HFFc6 (cell line): ENCODE measurements at places on chromosomes 5 and 9. TPM values are rescaled to one million over a fixed set of nuclear protein-coding genes. Genes with fewer than 3 reads are reported as not detected.

Gene F2RL2
- total RNA-seq = 40.8 and 77.6 TPM in 2 replicates

Gene LCN10
- not detected in 3 replicates for total RNA-seq

Gene CHD1
- total RNA-seq = 20.4 to 21.5 TPM (median 20.9 TPM) in 3 replicates

Gene APBA1
- total RNA-seq = 18.1 to 25.6 TPM (median 19.0 TPM) in 3 replicates

Gene MELK
- total RNA-seq = 16.7 to 37.8 TPM (median 32.0 TPM) in 3 replicates

Gene ADCY2
- not detected in 3 replicates for total RNA-seq

Gene NFIL3
- total RNA-seq = 11.8 to 16.9 TPM (median 12.8 TPM) in 3 replicates

Gene BNC2
- 20.6 to 28.7 TPM (median 20.7 TPM) in 3 replicates for total RNA-seq

Gene HAUS6
- 9.9 to 17.4 TPM (median 15.1 TPM) in 3 replicates for total RNA-seq

Gene FBXO38
- 22.2 to 28.4 TPM (median 28.1 TPM) in 3 replicates for total RNA-seq

Gene LCN1
- total RNA-seq = 0.46 TPM in 1 of 3 replicates, not detected in the others

Gene RAB3C
- total RNA-seq = not detected in 3 replicates

DNA sequence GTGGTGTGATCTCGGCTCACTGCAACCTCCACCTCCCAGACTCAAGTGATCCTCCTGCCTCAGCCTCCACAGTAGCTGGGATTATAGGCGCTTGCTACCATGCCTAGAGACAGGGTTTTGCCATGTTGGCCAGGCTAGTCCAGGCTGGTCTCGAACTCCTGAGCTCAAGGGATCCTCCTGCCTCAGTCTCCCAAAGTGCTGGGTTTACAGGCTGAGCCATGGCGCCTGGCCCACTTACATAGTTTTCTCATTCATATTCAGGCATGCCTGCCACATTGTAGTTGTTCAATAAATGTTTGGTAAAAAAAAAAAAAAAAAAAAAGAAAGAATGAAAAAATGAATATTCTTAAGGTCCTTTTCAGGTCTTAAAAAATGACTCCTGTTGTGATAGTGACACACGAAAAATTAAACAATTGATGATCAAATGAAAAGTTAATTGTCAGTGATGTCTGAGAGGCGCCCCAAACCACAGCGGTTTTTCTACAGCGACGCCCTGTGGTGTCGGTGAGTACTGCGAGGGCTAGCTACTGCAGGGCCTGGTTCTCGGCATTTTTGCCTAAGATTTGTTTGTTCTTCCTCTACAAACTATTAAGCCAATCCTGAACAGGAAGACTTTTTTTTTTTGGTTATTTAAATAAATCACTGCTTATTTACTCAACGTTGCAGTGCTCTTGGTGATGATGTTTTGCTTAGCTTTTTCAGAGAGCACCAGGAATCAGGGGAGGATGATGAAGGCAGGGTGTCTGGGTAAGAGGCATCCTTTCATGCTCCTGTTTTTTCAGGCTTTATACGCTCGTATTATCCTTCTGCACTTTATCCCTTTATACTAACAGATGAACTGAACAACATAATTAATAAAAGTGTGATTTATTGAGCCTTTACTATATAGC lies 67.0 kb upstream of the DPYSL3 start:
- DNase-seq = peak; percentile 4
- peak overlapping the region; percentile 87; the same call in 1 of the 2 replicates for H3K4me3 ChIP-seq
- H3K4me1 ChIP-seq = peaks cover 20% of the 10 kb centered on the region
- no peak overlapping the region for H3K27ac ChIP-seq

DNA sequence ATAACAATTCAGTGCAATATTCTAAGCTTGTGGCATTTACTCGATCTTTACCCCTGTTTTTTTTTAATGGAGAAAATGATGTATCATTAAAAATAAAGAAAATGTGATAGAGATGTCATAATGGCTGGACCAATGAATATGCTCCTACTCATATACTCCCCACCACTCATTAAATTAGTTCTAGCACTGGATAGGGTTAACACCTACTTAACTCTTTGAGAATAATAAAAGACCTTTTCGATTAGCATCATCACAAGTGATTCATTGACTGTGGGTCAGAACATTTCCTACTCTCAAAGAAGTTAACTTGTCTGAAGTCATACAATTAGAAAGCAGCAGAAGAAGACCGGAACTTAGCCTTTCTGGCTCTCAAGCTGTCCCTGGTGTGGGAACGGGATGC lies 31.6 kb upstream of the RANBP6 start:
- H3K36me3 ChIP-seq = no peaks in the 10 kb centered on the region
- no peak overlapping the region for H3K27ac ChIP-seq

DNA sequence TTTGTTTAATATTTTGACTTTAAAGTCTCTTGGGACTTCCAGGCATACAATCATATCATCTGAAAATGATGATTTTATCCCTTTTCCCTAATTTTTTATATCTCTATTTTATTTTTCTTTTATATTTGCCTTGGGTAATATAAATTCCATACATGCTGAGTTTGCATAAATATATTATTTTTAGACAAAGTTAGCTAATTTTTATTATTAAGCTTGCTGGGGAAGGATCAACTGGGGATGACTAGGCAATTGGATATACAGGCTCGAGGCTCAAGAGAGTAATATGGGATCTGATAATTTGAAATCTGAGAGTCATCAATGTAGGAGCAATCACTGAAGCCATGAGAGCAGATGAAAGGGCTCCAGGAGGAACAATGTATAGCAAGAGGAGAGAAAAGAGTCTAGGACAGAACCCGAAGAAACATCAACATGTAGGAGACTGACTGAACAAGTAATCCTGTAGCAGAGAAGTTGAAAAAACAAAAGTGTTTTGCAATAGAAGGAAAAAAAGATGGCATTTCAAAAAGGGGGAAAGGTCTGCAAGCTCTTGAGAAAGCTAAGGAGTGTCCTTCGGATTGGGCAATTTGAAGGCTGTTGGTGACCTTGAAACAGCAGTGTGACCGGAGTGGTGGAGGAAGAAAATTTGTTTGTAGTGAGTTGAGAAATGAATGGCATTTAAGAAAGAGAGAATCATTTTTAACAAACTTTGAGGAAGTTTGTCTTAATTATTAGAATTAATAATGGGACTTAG lies 17.0 kb upstream of the RHOBTB3 start:
- peaks cover 20% of the 10 kb centered on the region for H3K36me3 ChIP-seq
- H3K27me3 ChIP-seq = peaks cover 3% of the 10 kb centered on the region; the same call in 1 of the 2 replicates
- peaks cover 58% of the 10 kb centered on the region for H3K4me1 ChIP-seq

GRCh38 chr9:1018121-1018520 lies 32.0 kb upstream of the DMRT2 start:
- H3K4me3 ChIP-seq = no peak overlapping the region
- no peak overlapping the region for H3K27ac ChIP-seq
- no peaks in the 10 kb centered on the region for H3K4me1 ChIP-seq
- peaks cover 3% of the 10 kb centered on the region; the same call in 1 of the 2 replicates for H3K27me3 ChIP-seq
- DNase-seq = peak; percentile 15
- H3K36me3 ChIP-seq = no peaks in the 10 kb centered on the region

- no peaks in the 10 kb centered on the region for H3K27me3 ChIP-seq
- peaks cover 16% of the 10 kb centered on the region for H3K4me1 ChIP-seq
- H3K4me3 ChIP-seq = no peak overlapping the region
- DNase-seq = no peak
Observed at GRCh38 chr5:81244451-81244850, 11.3 kb downstream of the CKMT2 start.

DNA sequence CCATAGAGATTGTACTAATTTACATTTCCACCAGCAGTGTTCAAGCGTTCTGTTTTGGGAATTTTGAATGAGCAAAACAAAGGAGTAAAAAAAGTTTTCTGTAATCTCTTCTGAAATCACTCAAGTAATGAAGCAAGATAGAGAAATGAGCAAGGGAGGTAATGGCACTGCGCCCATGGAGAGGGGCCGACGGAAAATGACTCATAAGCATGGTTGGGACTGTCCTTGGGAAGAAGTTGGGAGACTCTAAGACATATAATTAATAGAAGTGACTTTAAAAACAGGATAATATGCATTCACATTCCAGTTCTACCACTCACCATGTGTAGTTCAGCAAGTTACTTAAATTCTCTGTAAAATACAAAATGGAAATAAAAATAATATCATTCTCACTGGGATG lies 62.5 kb upstream of the C5orf46 start:
- H3K27me3 ChIP-seq = no peaks in the 10 kb centered on the region; the same call in 1 of the 2 replicates
- no peak for DNase-seq
- H3K4me3 ChIP-seq = no peak overlapping the region
- no peak overlapping the region for H3K27ac ChIP-seq
- no peaks in the 10 kb centered on the region for H3K4me1 ChIP-seq

GRCh38 chr5:36876965-36877666 lies 547 bp downstream of the NIPBL start:
- peak overlapping the region; percentile 98 for H3K27ac ChIP-seq
- peaks cover 2% of the 10 kb centered on the region for H3K27me3 ChIP-seq
- H3K4me3 ChIP-seq = peak overlapping the region; percentile 95
- peaks cover 15% of the 10 kb centered on the region for H3K36me3 ChIP-seq
- H3K4me1 ChIP-seq = peaks cover 58% of the 10 kb centered on the region
- DNase-seq = peak; percentile 45

- H3K27ac ChIP-seq = peak overlapping the region; percentile 75
- peaks cover 69% of the 10 kb centered on the region for H3K4me1 ChIP-seq
- H3K36me3 ChIP-seq = peaks cover 65% of the 10 kb centered on the region
- no peak for DNase-seq
Observed at GRCh38 chr5:95891499-95891898, 69.0 kb upstream of the GLRX start.

DNA sequence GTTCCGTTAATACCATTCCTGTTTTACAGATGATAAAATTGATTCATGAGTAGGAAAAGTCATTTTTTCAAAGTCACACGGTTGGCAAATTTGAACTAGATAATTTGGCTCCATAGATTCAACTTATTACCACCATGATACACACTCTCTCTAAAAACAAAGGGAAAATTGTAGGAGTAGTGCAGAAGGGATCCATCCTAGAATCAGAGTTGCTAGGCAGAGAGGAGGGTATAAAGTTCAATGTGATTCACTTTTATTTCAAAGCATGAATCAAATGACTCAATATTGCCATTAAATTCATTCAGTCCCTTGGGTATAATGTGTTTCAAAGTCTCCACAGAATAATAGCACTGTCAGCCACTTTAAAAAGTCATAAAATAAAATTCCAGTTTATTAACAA lies 747.2 kb upstream of the ACO1 start:
- no peak for DNase-seq
- no peaks in the 10 kb centered on the region for H3K36me3 ChIP-seq
- H3K4me1 ChIP-seq = no peaks in the 10 kb centered on the region
- H3K4me3 ChIP-seq = no peak overlapping the region
- H3K27me3 ChIP-seq = no peaks in the 10 kb centered on the region

DNA sequence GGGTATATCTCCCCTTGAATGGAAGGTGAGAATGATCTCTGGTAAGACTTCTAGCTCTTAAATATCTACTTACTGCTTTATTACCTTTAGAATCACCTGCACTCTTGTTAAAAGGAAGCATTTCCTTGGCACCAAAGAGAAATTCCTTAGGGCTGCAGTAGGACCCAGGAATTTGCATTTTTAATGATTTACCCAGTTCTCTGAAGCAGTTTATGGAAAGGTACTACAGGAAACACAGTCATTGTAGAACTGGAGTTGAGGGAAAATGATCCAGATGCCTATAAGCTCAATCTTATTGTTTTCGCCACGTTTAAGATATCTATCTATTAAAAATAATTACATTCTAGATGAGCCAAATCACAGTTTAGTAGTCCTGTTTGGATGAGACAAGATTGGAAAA lies 9.5 kb upstream of the C9 start:
- H3K27ac ChIP-seq = no peak overlapping the region
- no peak overlapping the region; the same call in 1 of the 2 replicates for H3K4me3 ChIP-seq
- DNase-seq = no peak
- H3K4me1 ChIP-seq = peaks cover 21% of the 10 kb centered on the region

DNA sequence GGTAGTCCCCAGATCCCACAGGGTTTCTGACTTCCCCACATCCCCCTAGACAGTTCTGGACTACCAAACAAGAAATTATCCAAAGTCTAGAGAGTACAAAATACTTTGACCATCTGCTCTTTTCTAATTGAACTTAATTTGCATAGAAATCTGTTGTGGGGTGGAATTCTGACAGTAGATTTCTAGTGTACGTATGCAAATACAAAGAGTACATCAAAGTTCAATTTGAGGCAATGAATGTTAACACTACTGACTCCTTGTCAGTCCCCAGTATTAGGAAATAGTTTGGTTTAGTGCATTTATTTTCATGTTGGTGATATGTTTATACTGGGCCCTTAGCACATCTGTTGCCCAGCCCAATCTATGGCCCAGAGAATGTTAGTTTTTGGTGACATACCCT lies 292.6 kb downstream of the CETN3 start:
- H3K4me1 ChIP-seq = no peaks in the 10 kb centered on the region
- H3K27me3 ChIP-seq = no peaks in the 10 kb centered on the region
- no peak overlapping the region for H3K27ac ChIP-seq

DNA sequence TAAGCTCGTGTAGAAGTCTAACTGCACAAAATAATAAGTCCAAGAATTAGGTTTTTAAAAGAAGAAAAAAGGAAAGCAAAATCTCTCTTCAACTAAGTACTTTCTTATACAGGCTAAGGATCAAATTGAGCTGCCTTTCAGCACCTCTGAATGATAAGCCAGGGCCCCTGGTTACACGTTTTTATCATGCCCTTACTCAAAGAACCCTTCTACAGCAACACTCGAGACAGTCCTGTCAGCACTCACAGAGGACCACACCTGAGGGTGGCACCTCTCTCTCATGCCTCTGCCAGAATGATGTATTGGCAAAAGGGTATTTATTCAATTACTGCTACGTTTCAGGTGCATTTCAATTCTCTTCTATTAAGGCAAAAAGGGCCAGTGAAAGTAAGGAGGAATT lies 150.5 kb downstream of the BNC2 start:
- peaks cover 80% of the 10 kb centered on the region for H3K4me1 ChIP-seq
- H3K27me3 ChIP-seq = no peaks in the 10 kb centered on the region
- no peak for DNase-seq
- peak overlapping the region; percentile 49; the same call in 1 of the 2 replicates for H3K27ac ChIP-seq
- H3K4me3 ChIP-seq = no peak overlapping the region
- peaks cover 4% of the 10 kb centered on the region; the same call in 1 of the 2 replicates for H3K36me3 ChIP-seq

GRCh38 chr5:40799258-40799657 lies 1.1 kb upstream of the PRKAA1 start:
- DNase-seq = no peak
- H3K27ac ChIP-seq = peak overlapping the region; percentile 74
- H3K36me3 ChIP-seq = peaks cover 13% of the 10 kb centered on the region
- peaks cover 46% of the 10 kb centered on the region for H3K4me1 ChIP-seq
- peak overlapping the region; percentile 86 for H3K4me3 ChIP-seq

DNA sequence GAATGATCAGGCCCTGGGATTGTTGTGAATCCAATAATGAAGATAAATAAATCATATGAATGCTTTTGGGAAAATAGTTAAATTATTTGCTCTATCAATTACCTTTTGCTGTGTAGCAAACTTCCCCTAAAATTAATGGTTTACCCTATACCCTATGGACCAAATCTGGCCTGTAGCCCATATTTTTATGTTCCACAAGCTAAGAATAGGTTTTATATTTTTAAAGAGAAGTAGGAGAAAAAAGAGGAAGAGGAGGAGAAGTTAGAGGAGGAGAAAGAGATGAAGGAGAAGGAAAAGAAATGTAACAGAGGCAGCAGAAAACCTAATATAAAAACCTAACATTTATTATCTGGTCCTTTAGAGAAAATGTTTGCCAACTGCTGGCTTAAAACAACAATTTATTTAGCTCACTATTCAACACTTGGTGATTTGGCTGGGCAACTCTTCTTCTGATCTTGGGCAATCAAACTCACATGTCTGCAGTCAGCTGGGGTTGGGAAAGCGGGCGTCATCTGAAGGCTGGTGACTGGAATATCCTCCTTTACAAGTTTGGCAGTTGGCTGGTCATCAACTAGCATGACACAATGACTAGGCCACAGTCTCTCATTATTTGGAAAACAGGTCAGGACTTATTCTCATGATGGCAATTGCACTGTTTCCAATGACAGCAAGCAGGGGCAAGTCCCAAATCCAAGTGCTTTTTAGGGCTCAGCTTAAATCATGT lies 522.9 kb downstream of the RASEF start:
- no peak for DNase-seq
- H3K4me3 ChIP-seq = no peak overlapping the region
- H3K36me3 ChIP-seq = no peaks in the 10 kb centered on the region
- H3K4me1 ChIP-seq = no peaks in the 10 kb centered on the region
